Memory B cell (primary cell): ENCODE measurements at places on chromosomes 16 and 17.

- DNase-seq = no peak
These were observed 17.8 kb downstream of the STX8 start for GRCh38 chr17:9557857-9558256.

DNA sequence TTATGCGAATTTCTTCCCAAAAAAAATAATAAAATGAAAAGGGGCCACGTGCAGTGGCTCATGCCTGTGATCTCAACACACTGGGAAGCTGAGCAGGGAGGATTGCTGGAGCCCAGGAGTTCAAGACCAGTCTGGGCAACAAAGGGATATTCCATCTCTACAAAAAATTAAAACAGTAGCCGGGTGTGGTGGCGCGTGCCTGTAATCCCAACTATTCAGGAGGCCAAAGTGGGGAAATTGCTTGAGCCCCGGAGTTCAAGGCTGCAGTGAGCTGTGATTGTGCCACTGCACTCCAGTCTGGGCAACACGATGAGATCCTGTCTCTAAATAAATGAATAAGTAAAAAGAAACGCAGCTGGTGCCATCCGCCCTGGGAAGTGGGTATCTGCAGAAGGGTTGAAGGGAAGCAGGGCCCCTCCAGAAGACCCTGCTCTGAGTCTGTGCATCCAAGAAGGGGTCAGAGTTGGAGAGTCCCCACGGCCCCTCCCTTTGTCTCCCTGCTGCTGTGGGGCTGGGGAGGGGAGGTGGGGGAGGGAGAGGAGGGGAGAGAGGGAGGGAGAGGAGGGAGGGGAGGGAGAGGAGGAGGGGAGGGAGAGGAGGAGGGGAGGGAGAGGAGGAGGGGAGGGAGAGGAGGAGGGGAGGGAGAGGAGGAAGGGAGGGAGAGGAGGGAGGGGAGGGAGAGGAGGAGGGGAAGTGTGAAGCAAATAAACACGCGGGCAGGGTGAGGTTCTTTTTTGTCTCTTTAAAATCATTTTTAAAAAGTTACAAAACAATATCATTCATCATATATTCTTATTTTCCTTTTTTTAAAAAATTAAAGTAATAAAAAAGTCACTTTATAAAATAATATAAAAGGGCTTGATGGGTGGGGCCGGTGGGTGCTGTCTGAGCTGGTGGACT is 5.0 kb upstream of the MYADML2 start:
- DNase-seq = no peak

DNA sequence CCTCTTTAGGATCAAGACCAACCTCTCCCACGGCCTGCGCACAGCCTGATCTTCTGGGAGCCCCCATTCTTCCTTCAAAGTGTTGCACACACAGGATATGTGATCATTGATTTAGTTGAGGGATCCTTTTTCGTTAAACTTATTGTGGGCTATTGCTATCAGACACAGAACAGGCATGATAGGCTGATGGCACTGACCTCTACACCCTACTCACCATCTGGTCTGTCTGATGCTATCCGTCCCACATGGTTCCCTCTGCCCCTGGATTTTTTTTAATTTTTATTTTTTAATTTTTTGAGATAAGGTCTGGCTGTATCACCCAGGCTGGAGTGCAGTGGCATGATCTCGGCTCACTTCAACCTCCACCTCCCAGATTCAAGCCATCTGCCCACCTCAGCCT is 19.2 kb upstream of the LITAF start:
- no peak for DNase-seq

DNA sequence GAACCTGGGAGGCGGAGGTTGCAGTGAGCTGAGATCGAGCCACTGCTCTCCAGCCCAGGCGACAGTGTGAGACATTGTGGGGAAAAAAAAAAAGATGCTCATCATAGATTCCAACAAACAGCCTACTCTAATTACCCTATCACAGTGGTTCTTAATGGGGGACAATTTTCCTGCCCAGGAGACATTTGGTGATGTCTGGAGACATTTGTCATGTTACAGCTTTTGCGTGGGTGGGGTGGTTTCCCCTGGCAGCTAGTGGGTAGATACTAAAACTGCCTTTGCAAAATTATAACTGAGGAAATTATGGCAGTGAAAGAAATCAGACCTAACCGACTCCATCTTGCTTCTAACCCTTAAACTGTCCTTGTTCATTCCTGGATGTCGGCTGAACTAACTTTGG is 92.5 kb upstream of the RBL2 start:
- DNase-seq = no peak

DNA sequence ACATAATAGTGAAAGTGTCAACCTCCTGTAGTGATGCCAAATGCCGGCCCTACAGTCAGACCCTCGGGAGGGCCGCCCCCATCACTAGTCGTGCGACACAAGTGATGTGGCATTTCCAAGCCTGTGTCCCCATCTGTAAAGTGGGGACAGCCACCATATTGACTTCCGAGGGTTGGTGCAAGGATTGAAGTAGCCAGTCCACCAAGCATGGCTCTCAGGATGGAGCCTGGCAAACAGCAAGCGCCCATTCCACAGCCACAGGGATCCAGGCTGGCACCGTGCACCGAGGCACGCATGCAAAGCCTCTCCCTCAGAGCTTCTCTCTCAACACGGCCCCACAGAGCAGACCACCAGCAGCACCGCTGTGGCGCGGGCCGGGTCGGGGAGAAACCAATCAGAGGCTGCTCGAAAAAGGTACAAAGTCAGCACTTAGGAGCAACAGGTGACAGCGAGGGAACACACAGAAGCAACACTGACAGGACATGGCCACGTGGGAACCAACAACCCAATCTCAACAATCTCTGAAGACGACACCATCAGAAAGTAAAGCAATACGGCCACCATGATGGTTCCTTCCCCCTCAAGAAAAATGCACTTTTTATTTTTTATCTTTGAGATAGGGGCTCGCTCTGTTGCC is 20.6 kb downstream of the ZCCHC14 start:
- DNase-seq = no peak

DNA sequence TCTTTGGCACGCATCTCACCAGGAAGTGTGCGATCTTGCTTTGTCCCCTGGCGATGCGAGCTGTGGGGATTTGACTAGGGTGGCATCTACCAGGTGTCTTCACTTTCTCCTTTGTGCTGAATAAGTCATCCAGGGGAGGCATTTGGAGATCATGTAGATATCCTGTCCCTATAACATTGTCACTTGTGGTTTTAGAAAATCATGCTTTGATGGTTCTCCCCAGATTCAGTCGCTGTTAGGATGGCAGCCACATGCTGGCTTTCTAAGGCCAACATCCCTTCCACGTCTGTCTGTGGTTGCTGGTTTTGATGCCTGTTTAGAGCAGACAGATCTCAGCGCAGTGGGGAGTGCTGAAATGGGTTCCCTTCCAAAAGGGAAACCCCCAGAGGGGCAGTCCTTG is 2.5 kb downstream of the ADAD2 start:
- no peak for DNase-seq

GRCh38 chr16:3954411-3954921 is 74.0 kb upstream of the CREBBP start:
- DNase-seq = no peak

- DNase-seq = no peak
These were observed 219.2 kb upstream of the CDH5 start for GRCh38 chr16:66147291-66147690.

- DNase-seq = no peak
These were observed 2.1 kb downstream of the FMNL1 start for GRCh38 chr17:45223539-45224528.

DNA sequence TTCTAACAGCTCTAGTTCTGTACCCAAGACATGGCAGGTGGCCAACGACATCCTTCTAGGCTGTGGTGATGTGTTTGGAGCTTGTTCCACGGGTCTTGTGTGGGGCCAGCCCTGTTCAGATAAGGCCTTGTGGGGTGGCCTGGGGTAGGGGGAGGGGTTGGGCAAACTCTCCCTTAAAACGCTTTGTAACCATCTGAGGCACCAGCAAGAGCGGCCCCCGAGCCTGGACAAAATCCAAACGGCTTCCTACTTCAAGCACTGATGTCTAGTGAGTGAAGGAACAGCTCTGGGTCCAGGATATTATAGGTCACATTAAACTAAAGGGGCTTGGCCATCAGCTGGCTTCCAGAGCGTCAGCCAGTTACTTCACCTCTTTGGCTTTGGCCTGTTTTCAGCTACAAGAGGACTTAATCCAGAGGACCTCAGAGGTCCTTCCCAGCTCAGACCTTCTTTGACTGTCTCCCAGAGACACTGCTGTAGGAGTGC is 11.9 kb downstream of the SERPINF1 start:
- no peak for DNase-seq

GRCh38 chr16:66695935-66696668 is 441 bp downstream of the CMTM4 start:
- peak; percentile 46 for DNase-seq

GRCh38 chr16:68626557-68626956 is 18.6 kb upstream of the CDH3 start:
- DNase-seq = no peak

DNA sequence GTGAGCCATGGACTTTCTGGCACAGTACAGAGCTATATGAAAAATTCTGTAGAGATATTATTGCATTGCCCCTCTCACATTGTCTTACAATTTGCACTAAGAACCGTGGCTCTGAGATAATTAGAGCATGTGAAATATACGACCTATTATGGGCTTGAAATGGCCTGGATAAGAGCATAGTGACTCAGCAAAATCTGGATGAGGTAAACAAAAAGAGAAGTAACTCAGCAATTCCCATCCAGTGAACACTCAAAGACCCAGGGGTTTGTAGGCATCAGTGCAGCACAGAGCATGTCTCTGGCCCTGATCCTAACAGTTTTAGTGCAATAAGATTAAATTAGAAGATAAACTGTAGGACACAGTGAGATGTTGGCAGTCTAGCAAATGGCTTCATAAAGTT is 317.2 kb upstream of the MYOCD start:
- DNase-seq = no peak

- no peak for DNase-seq
These were observed 173.6 kb downstream of the PRKCA start for GRCh38 chr17:66476014-66476413.

- no peak for DNase-seq
These were observed 20.3 kb downstream of the MEOX1 start for GRCh38 chr17:43641416-43641815.

DNA sequence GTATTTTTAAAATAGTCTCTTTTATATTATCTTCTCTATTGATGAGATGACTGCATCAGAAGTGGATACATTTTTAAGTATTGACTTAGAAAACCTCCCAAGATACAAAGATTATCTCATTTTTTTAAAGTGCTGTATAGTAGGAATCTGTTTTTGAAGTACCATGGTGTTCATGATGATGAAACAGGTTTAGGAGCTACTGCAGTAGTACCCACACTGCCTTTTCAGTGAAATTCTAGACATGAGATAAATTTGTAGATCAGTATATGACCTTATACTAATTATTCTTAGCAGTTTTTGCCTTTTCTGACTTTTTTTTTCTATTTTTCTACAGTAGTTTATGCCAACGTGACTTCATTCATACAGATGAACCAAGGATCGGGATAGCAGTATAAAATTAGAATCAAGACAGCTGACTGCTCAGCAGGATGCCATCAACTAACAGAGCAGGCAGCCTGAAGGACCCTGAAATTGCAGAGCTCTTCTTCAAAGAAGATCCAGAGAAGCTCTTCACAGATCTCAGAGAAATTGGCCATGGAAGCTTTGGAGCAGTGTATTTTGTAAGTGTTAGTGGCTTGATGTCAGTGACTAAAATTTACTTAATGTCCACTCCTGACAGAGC is 61.1 kb downstream of the TAOK1 start:
- no peak for DNase-seq

DNA sequence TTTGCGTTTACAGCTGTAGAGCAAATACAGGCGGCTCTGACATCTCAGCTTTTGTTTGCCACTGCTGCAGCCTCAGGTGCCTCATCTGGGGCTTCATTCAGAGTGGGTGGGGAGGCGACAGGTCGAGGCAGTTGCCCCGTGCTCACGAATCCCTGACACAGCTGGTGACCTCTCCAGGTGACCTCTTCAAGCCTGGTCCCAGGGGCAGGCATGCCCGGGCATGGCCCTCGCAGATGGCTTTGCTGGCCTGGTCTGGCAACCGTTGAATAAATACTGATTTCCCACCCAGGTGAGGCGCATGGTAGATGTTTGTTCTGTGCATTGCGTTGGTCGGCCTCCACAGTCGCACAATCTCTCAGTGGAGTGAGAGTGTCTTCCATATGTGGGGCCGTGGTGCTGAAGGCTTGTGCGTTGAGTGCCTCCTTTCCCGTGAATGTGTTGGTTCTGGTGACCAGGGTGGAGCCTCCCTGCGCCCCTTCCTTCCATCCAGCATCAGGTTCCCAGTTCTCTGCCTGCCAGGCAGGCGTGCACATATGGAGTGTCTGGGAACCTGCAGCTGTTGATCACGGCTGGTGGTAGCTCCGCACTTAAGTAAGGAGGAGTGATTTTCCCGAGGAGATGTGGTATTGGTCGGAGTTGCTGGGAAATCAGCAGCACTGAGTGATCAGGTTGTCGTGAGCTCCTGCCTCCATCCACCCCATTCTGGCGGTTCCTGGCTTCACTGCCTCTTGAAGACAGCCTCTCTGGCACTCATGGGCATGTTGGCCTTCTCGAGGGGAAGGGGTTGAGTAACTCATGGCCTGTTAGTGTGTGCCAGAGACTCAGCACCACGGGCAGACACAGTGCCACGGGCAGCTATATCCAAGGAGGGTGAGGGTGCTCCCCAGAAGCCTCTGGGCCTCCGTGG is 149.7 kb downstream of the RPTOR start:
- no peak for DNase-seq

GRCh38 chr17:81824595-81824994 is 8.5 kb downstream of the MCRIP1 start:
- no peak for DNase-seq

DNA sequence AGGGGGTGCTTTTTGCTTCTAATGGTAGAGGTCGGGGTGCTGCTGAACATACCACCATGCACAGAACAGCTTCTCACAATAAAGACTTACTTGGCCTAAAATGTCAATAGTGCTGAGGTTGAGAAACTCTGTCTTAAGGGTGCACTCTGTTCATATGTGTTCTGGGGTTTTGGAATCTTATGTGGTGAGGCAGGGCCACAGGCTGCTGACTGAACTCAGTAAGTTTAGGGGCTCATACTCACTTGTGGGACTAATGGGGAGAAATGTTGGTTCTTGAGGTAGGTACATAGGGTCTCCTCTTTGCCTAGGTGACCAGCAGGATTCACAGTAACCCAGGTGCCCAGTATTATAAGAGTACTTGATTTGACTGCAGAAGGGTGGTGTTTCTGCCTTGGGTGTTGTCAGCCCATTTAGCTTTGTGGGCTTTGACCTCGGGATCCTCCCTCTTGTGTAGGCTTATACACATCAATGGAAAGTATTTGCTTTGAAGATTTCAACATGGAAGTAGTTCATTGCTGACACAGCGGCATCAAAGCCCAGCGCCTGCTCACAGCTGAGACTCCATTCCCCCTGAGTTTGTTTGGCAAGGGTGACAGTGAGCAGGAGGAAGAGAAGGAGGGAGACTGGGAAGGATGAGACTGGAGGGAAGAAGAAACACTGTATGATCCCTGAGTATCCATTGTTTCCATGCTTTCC is 17.2 kb downstream of the SLC7A6 start:
- DNase-seq = no peak

- DNase-seq = peak; percentile 73
These were observed 354.1 kb downstream of the SEC14L1 start for GRCh38 chr17:77494664-77495435.

DNA sequence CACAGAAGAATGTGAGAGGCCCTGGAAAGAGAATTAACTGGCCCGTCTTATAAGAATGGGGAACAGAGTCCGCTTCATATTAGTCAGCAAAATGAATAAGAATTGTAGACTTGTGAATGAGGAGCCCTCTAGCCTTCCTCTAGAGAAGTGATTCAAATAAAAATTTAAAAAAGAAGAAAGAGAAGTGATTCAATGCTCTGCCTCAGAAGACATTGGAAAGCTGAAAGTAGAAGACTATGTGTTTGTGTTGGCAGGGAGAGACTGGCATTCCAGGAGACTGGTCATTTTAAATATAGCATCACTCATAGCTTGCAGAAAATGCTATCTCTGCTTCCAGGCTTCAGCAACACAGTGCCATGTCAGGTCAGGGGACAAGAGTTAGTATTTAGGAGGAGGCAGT is 190.6 kb upstream of the HS3ST3A1 start:
- no peak for DNase-seq
